Muscle of leg (tissue), 16 donors: ENCODE measurements at places on chromosomes 11 and 22. TPM values are rescaled to one million over a fixed set of nuclear protein-coding genes. Genes with fewer than 3 reads are reported as not detected.

GRCh38 chr11:76347466-76347865 is 33.5 kb downstream of the THAP12 start:
- H3K27me3 ChIP-seq, result no peaks in the 10 kb centered on the region
- no peak overlapping the region for H3K4me3 ChIP-seq
- peaks cover 8% of the 10 kb centered on the region for H3K4me1 ChIP-seq
- H3K36me3 ChIP-seq, result peaks cover 6% of the 10 kb centered on the region

DNA sequence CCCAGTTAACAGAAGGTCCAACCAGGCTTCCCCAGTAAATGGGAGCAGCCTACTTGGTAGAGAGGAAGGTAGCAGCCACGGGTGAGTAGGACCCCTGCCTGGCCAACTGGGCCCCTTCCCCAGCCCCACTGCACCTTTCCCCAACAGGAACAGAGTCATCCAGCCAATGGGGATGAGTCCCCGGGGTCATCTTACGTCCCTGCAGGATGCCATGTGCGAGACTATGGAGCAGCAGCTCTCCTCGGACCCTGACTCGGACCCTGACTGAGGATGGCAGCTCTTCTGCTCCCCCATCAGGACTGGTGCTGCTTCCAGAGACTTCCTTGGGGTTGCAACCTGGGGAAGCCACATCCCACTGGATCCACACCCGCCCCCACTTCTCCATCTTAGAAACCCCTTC is 6.6 kb downstream of the RIC8A start:
- H3K4me3 ChIP-seq, result no peak overlapping the region
- no peak for DNase-seq
- H3K27me3 ChIP-seq, result no peaks in the 10 kb centered on the region

- H3K36me3 ChIP-seq, result no peaks in the 10 kb centered on the region
- no peak for DNase-seq
- H3K27me3 ChIP-seq, result no peaks in the 10 kb centered on the region
- H3K27ac ChIP-seq, result no peak overlapping the region
Observed at GRCh38 chr11:18137186-18137800, 4.9 kb downstream of the MRGPRX3 start.

DNA sequence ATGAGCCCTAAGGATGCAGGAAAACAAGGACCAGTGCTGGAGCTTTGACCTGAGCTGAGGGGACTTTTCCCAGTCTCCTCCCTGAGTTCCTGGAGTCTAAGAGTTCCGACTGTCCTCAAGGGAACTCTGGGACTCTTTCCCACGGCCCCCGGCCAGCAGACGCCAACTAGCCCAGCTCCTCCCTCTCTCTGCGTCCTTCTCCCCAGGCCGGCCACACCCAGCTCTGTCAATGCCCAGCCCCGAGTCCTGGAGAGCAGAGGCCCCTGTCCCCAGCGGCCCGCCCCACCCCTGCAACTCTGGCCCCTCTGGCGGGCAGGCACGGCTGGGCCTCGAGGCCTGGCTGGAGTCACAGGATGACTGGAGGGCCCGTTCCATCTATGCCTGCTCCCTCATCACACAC is 29.8 kb downstream of the NECTIN1 start:
- peaks cover 55% of the 10 kb centered on the region for H3K4me1 ChIP-seq
- H3K4me3 ChIP-seq, result no peak overlapping the region
- H3K36me3 ChIP-seq, result peaks cover 2% of the 10 kb centered on the region
- peak; percentile 78 for DNase-seq

- peaks cover 95% of the 10 kb centered on the region for H3K36me3 ChIP-seq
- H3K27ac ChIP-seq, result no peak overlapping the region
- no peaks in the 10 kb centered on the region for H3K27me3 ChIP-seq
- peak; percentile 56 for DNase-seq
- no peaks in the 10 kb centered on the region for H3K4me1 ChIP-seq
Observed at GRCh38 chr11:65625628-65626342, 10.2 kb downstream of the PCNX3 start.

GRCh38 chr11:48078689-48079088 is 98.3 kb downstream of the PTPRJ start:
- H3K4me1 ChIP-seq, result peaks cover 13% of the 10 kb centered on the region
- DNase-seq, result no peak
- no peak overlapping the region for H3K4me3 ChIP-seq
- H3K36me3 ChIP-seq, result no peaks in the 10 kb centered on the region
- H3K27me3 ChIP-seq, result peaks cover 6% of the 10 kb centered on the region

DNA sequence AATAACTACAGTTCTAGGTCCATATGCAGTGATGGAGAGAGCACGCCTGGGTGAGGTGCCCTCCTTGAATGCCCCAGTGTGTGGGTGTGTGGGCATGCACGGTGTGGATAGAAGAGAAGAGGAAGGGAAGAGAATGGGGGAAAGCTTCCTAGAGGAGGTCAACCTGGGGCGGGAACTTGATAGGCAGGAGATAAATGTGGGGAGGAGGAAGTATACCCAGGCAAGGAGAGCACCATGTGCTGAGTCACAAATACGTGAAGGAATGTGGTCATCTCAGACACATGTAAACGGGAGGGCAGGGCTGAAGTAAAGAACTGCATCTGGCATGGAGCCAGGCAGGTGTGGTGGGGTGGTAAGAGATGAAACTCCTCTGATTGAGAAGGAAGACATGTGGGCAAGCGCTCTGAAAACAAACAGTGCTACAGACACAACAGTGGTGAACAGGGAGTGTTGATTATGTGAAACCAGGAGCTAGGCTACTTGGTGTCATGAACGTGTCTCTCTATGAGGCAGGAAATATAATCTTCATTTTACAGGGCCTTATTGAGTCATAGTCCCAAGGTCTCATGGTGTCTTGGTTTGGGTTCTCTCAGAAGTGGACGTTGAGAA is 61.5 kb upstream of the EED start:
- no peak overlapping the region for H3K27ac ChIP-seq
- no peak overlapping the region for H3K4me3 ChIP-seq
- H3K27me3 ChIP-seq, result no peaks in the 10 kb centered on the region
- peaks cover 2% of the 10 kb centered on the region for H3K4me1 ChIP-seq

PRR5L gene
- 6.9 TPM for polyA plus RNA-seq

OSBPL5 gene
- 17.1 TPM for polyA plus RNA-seq

LINC01488 gene
- polyA plus RNA-seq, result 0.16 TPM

NAALAD2 gene
- polyA plus RNA-seq, result 4.6 TPM

POU2AF2 gene
- not detected for polyA plus RNA-seq

BDNF gene
- polyA plus RNA-seq, result 1.8 TPM

UVRAG gene
- 10.2 TPM for polyA plus RNA-seq
